ENCODE measurements at places on chromosomes 5 and 9.

- no peak for DNase-seq
These were observed 544.2 kb upstream of the DAP start for GRCh38 chr5:11305245-11305644.

DNA sequence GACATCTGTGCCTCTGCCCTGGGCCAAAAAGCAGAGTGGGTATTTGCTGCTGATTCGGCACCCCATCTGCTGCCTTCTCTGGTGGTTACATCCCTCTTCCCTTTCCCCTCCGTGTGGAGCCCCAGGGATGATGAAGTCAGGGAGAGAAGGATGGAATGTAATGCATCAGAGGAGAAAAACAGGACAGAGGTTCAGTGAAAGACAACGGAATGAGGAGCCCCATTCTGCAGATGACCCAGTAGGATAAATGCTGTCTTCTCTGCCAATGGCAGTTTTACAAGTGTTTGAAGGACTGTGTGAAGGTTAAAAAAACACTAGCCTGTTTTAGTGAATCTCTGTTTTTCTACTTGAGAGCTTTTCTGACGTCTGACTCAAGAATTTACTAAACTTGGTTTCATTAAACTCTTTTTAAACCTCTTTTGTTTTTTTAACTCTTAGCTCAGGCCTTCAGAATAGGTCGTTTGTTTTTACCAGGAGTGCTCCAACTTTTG, 86.3 kb downstream of the NLN start:
- no peak for DNase-seq

DNA sequence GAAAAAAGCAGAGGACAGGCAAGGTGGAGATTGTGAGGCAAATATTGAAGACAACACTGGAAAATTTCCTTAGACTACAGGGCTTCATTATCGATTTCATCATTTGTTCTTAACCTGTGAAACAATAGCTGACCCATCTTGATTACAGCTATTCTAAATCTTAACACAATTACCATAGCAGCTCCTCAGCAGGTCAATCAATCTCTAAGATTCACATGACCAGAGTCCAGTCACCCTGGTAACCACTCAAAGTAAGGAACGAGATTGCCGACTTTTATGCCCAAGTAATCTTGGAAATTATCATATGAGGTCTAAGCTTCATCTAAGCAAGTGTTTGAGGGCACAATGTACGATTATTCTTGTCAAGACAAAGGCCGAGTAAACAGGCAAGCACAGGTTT, 93.8 kb downstream of the TTC39B start:
- no peak for DNase-seq

- no peak for DNase-seq
These were observed 154.1 kb downstream of the ARHGAP26 start for GRCh38 chr5:142924135-142924883.

GRCh38 chr5:14581891-14582796, 552 bp downstream of the OTULINL start:
- peak; percentile 56 for DNase-seq

- DNase-seq = no peak
These were observed 1083.4 kb upstream of the CDH18 start for GRCh38 chr5:21071421-21071820.

DNA sequence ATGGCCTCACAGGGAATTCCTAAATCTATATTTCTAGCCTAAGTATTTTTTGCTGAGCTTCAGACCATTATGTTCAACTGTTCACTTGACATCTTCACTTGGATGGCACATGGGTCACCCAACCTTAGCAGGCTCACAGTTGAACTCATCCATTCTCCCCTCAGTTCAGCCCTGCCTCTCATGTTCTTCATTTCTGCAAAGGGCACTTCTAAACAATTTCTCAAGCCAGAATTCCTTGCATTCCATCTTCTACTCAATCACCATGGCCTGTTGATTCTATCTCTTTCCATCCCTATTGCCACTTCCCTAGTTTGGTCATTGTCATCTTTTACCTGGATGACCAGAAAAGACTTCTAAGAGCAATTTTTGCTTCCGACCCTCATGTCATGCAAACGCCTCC, 7.3 kb upstream of the RGS3 start:
- no peak for DNase-seq

GRCh38 chr5:131286400-131286715, 22.5 kb downstream of the CDC42SE2 start:
- DNase-seq = no peak

DNA sequence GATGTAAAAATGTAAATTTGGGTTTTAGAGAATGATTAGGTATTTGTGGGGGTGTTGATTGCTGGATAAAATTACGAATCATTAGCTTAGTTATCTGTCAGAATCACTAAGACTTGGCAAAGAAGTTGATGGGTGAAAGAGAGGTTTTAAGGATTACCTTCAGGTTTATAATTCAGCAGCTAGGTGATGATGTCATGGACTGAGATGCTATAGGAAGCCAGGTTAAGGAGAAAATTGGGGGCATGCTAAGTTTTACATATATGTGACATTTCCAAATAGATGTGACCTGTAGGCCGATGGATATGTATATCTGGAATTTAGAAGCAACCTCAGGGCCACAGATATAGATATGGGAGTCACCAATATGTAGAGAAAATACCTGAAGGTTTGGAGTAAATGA, 228.0 kb downstream of the FER start:
- no peak for DNase-seq

GRCh38 chr9:99140685-99141314, 35.9 kb downstream of the TGFBR1 start:
- no peak for DNase-seq

DNA sequence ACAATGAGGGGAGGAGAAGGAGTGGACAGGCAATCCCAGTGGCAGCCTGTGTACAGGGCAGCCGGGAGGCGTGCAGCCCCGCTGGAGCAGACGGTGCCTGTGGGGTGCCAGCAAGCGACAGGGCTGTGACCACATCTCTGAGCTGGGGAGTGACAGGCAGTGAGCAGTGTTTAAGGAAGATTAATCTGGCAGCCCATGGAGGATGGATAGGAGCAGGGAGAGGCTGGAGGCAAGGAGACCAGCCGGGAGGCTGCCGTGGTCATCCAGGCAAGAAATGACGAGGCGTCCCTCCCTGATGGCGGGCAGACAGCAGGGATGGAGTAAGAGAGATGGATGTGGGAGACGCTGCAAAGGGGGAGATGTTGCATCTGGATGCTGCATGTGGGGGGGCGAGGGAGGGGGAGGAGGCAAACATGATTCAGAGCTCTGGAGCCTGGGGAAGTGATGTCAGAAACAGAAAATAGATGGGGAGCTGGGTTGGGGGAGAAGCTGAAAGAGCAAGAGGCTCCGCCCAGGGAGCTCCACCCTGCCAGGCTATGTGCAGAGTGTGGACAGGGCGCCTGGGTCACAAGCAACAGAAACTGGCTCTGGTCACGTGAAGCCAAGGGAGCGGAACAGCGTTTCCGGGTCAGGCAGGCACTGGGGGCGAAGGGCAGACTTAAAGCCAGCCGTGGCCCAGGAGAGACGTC, 12.6 kb downstream of the UNC5A start:
- DNase-seq = no peak

DNA sequence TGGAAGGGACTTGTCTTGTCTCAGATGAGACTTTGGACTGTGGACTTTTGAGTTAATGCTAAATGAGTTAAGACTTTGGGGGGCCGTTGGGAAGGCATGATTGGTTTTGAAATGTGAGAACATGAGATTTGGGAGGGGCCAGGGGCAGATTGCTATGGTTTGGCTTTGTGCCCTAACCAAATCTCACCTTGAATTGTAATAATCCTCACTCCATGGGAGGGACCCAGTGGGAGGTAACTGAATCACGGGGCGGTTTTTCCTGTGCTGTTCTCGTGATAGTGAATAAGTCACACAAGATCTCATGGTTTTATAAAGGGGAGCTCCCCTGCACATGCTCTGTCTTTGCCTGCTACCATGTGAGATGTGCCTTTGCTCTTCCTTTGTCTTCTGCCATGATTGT, 72.1 kb downstream of the RAI14 start:
- no peak for DNase-seq

GRCh38 chr5:174426388-174426787, 298.0 kb upstream of the MSX2 start:
- DNase-seq = no peak

GRCh38 chr9:79041266-79041665, 530.5 kb upstream of the TLE4 start:
- no peak for DNase-seq

GRCh38 chr9:137108608-137109249, 5.8 kb downstream of the DPP7 start:
- no peak for DNase-seq

GRCh38 chr5:34740389-34740806, 84.3 kb downstream of the RAI14 start:
- no peak for DNase-seq

- no peak for DNase-seq
These were observed 886.9 kb upstream of the DMAC1 start for GRCh38 chr9:8686516-8686915.

DNA sequence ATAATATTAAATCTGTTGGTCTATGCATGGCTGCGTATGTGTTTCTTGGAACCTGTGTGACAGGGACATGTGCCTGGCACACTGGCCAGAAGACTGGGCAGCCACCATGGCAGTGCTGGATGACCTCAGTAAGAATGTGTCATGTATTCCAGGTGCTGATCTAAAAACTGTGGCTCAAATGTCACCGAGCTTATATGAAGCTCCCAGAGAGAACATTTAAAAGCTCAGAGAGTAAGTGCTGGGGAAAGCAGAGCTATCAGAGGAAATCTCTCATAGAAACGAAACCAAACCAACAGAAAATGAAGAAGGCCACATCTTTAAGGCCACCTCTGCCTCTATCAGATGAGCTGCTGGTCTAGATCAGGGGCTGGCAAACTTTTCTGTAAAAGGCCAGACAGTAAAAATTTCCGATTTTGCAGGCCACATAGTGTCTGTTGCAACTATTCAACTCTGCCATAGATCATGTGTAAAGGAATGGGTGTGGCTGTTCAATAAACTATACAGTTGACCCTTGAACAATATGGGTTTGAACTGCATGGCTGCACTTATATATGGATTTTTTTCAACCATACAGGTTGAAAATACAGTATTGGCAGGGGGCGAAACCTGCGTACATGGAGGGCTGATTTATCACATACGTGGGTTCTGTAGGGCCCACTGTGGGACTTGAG, 31.8 kb downstream of the TSTD2 start:
- no peak for DNase-seq

- DNase-seq = no peak
These were observed 4.4 kb downstream of the S1PR3 start for GRCh38 chr9:88995627-88996026.

DNA sequence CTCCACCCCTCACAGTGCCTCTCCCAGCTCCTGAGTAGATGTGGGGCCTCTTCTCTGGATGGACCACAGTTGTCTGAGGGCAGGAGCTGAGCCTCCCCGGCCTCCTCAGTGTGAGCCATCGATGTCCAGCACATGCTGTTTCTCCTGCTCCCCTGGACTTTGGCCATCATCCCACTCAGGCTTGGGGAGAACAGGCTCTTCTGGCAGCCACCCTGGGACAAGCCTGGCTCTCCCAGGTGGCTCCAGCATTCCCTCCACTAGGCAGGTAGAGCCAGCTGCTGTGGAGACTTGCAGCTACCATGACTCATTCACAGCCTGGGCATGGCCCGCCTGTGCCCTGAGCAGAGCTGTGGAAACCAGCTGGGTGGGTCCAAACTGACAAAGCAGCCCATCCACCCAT, 77.0 kb downstream of the CSNK1A1 start:
- no peak for DNase-seq

DNA sequence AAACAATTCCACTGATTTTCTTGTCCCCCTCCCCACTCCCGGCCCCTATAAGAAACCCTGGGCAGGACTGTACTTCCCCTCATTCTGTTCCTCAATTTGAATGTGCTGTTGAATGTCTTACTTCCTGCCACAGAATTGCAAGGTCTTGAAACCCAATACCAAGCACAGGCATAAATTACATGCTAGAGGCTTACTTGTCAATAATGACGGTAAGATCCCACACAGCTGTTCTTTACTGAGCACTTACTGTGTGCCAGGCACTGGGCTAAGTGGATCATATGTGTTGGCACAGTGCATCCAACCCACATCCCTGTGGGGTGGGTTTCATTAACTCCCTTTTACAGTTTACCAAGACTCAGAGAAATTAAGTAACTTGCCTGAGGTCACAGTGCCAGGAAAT, 63.4 kb downstream of the MVB12B start:
- no peak for DNase-seq

GRCh38 chr5:112109331-112110007, 309.6 kb downstream of the EPB41L4A start:
- no peak for DNase-seq

DNA sequence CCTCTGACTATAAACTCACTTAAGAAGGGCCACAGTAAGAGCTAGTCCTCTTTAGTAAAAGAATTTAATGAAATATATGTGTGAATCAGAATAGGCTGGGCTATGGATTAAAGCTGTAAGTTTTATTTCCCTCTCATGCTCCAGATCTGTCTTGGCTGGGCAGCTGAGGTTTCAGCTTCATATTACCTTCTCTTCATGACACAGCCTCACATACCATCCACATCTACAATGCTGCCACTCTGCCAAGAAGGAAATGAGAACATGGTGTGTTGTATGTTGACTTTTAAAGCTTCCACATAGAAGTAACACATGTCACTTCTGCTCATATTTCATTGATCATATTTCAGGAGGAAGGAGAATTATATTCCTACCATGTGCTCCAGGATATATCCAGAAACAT, 776.0 kb upstream of the ACO1 start:
- no peak for DNase-seq

DNA sequence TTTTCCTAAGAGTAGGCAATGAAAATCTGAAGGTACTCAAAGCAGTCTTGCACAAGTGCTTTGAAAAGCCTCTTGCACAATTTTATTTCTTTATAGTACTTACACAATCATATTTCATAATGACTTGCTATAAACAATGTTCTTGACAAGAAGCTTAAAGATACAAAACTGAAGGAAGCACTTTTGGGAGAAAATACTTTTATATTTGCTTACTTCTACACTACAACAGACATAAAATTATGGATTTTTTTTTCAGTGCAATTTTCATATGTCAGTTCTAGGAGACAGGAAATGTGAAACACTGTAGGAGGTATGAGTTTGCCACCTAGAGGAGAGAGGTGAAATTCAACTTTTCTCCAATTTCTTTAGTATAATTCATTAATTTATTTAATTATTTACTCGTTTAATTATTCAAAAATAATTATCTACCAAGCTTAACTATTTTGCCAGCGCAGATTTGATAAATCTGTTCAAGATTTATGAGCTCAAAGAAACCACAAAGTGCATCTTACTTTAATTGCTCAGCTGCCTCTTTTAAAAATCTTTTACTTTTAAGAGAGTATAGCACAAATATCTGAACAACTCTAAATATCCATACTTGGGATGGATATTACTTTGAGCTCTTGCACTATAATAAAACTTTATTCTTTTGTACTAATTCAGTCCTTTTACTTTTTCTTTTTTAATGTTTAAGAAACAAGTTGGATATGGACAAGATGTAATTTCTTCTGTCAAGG, 29.0 kb upstream of the CDKN2B start:
- DNase-seq = no peak
